ENCODE measurements at places on chromosomes 5 and 9. TPM values are rescaled to one million over a fixed set of nuclear protein-coding genes. Genes with fewer than 3 reads are reported as not detected.

PCDHB14 gene
- total RNA-seq, result not detected

IFNK gene
- total RNA-seq, result not detected

ADRA1B gene
- total RNA-seq, result not detected

ENTPD2 gene
- not detected for total RNA-seq

NR5A1 gene
- not detected for total RNA-seq

PIK3R1 gene
- 47.9 TPM for total RNA-seq

POU4F3 gene
- 0.11 TPM for total RNA-seq

ACOT12 gene
- not detected for total RNA-seq

GRCh38 chr5:175520873-175521272 lies 42.5 kb downstream of the SFXN1 start:
- no peak for DNase-seq
- H3K27ac ChIP-seq, result no peak overlapping the region
- peak overlapping the region; percentile 8 for H3K4me3 ChIP-seq
- peaks cover 19% of the 10 kb centered on the region for H3K36me3 ChIP-seq
- no peaks in the 10 kb centered on the region for H3K27me3 ChIP-seq
- H3K4me1 ChIP-seq, result peaks cover 80% of the 10 kb centered on the region

GRCh38 chr5:154406231-154406630 lies 39.6 kb upstream of the SAP30L start:
- no peak overlapping the region for H3K27ac ChIP-seq
- no peak overlapping the region for H3K4me3 ChIP-seq
- peaks cover 8% of the 10 kb centered on the region for H3K4me1 ChIP-seq
- H3K36me3 ChIP-seq, result no peaks in the 10 kb centered on the region

GRCh38 chr5:86869268-86869667 lies 251.5 kb downstream of the COX7C start:
- H3K27me3 ChIP-seq, result no peaks in the 10 kb centered on the region
- no peak overlapping the region for H3K27ac ChIP-seq
- H3K4me3 ChIP-seq, result no peak overlapping the region

- H3K4me3 ChIP-seq, result no peak overlapping the region
- H3K27me3 ChIP-seq, result no peaks in the 10 kb centered on the region
- no peaks in the 10 kb centered on the region for H3K4me1 ChIP-seq
- no peak for DNase-seq
- no peaks in the 10 kb centered on the region for H3K36me3 ChIP-seq
Observed at GRCh38 chr9:72743836-72744235, 209.0 kb downstream of the ALDH1A1 start.

DNA sequence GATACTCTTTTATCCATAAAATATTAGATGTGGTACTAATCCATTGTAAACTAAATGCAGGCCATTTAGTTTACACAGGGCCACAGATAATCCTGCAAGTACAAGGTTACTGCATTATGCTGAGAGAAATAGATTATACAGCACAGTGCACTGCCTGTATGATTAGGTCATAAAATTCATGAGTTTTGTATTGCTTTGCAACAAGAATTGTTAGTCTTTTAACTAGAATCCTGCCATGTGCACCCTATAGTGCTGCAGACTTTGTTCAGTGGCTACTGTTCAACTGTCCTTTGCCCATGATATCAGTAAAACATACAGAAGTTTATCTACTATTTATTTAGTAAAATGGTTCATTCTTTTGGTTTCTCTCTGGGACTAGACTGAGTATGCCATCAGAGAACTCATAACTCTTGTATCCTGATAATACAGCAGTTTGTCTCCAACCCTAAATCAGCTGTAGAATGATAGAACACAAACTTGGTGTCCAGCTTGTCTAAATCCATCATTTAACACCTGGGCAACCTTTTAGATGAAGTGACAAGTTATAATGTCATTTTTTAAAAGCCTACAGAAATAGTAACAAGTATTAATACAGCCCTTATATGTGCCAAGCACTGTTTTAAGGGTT lies 291.2 kb downstream of the TMEM167A start:
- no peaks in the 10 kb centered on the region for H3K36me3 ChIP-seq
- no peak overlapping the region for H3K27ac ChIP-seq
- H3K4me1 ChIP-seq, result no peaks in the 10 kb centered on the region
- H3K4me3 ChIP-seq, result no peak overlapping the region

- no peaks in the 10 kb centered on the region for H3K4me1 ChIP-seq
- DNase-seq, result no peak
- no peaks in the 10 kb centered on the region for H3K36me3 ChIP-seq
- H3K27ac ChIP-seq, result no peak overlapping the region
- no peaks in the 10 kb centered on the region for H3K27me3 ChIP-seq
- H3K4me3 ChIP-seq, result no peak overlapping the region
Observed at GRCh38 chr5:1127959-1128785, 16.3 kb upstream of the SLC12A7 start.

DNA sequence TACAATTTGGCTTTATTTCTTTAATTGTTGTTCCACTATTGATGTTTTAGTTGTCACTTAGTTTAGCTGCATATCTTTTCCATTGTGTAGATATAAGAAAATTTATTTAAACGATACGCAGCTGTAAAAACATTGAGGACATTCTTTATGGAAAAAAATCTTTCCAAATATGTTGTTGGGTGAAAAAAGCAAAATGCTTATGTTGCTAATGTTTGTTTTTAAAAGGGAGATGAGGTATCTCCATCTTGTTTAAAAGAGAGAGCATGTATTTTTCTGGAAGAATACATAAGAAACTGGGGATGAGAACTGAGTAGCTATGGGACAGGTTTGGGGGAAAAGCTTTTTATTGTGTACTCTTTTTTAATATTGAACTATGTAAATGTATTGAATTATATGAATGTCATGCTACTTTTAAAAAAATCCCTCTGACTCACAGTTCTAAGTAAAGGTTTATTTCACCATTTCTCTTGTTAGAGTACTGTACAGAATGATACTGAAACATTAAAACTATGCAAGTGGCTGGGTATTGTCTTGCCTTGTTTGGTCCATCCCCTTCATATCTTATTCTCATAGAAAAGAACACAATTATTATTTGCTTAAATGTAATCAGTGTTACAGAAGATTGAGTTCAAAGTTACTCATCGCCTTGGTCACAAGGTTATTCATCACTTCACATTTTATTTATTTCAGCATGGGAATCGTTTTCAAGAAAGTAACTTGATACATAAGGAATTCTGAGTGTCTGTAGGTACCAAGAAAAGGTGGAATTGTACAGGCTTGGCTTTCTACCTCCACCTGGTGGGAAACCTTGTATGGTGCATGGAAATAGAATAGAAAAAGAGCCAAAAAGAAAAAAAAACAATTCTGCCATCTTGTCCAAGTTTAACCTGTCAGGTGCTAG lies 85.8 kb downstream of the RIC1 start:
- no peak overlapping the region for H3K4me3 ChIP-seq
- H3K4me1 ChIP-seq, result no peaks in the 10 kb centered on the region
- H3K36me3 ChIP-seq, result no peaks in the 10 kb centered on the region

- H3K4me1 ChIP-seq, result no peaks in the 10 kb centered on the region
- H3K4me3 ChIP-seq, result no peak overlapping the region
- H3K27ac ChIP-seq, result no peak overlapping the region
- H3K27me3 ChIP-seq, result no peaks in the 10 kb centered on the region
- DNase-seq, result no peak
- H3K36me3 ChIP-seq, result no peaks in the 10 kb centered on the region
Observed at GRCh38 chr9:93620881-93621820, 44.8 kb downstream of the PHF2 start.

GRCh38 chr5:98933445-98934072 lies 4.8 kb upstream of the CHD1 start:
- peaks cover 54% of the 10 kb centered on the region for H3K4me1 ChIP-seq
- no peaks in the 10 kb centered on the region for H3K36me3 ChIP-seq
- DNase-seq, result no peak
- no peak overlapping the region for H3K4me3 ChIP-seq
- H3K27ac ChIP-seq, result peak overlapping the region; percentile 28

DNA sequence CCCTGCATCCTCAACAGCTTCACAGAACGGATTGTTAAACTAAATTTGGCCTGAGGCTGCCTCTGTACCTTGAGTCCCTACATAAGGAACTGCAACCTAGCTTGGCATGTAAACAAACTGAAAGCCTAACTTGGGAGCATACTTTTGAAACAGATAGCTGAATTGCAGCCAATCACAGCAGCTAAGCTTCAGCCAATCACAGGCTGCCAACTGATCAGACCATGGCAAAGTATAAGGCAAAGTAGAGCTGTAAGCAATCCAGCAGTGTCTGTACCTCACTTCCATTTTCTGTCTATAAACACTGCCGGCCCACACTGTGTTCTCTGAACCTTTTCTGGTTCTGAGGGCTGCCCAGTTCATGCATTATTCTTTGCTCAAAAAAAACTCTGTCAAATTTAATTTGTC lies 8.9 kb upstream of the ZNF483 start:
- no peaks in the 10 kb centered on the region for H3K36me3 ChIP-seq
- no peak overlapping the region for H3K4me3 ChIP-seq

GRCh38 chr9:92480986-92481633 lies 1.2 kb downstream of the ASPN start:
- H3K27ac ChIP-seq, result no peak overlapping the region
- no peaks in the 10 kb centered on the region for H3K27me3 ChIP-seq
- DNase-seq, result no peak

GRCh38 chr5:36089989-36090388 lies 23.3 kb upstream of the UGT3A2 start:
- H3K27me3 ChIP-seq, result no peaks in the 10 kb centered on the region
- H3K27ac ChIP-seq, result no peak overlapping the region
- no peak overlapping the region for H3K4me3 ChIP-seq
- H3K4me1 ChIP-seq, result no peaks in the 10 kb centered on the region

DNA sequence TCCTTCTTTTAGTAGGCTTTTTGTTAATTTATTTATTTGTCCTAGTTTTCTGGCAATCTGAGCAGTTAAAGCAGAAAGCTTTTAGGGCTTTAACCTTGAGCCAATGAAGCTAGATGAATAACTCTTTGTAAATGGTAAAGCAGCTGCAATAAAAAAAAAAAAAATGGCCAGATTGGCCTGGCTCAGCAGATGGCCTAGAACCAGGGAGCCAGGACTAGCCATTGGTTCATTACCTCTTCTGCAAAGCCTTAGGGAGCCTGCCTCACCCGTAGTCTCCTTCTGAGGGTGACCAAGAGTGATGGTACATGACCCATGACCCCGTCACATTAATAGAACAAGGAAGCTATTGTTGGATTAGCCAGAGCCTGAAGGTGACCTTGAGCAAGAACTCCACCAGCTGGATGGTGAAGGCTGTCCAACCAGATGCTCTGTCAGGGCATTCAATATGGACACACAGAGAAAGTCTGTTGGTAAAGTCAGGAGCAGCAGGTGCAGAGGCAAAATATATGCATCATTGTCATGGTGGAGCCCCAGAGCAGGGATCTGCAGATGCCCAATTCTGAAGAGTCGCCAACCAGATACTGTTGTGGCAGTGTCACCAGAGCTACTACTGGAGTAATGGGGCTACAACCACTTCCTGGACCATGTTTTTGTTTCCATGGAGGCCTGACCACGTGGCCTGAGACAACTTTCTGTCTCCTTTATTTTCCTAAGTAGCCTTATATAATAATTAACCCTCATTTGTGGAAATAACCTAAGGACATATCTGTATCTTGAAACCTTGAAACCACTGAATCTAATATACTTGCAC lies 100.7 kb downstream of the MTX3 start:
- H3K36me3 ChIP-seq, result no peaks in the 10 kb centered on the region
- H3K27ac ChIP-seq, result no peak overlapping the region
- H3K27me3 ChIP-seq, result no peaks in the 10 kb centered on the region
- no peak overlapping the region for H3K4me3 ChIP-seq

DNA sequence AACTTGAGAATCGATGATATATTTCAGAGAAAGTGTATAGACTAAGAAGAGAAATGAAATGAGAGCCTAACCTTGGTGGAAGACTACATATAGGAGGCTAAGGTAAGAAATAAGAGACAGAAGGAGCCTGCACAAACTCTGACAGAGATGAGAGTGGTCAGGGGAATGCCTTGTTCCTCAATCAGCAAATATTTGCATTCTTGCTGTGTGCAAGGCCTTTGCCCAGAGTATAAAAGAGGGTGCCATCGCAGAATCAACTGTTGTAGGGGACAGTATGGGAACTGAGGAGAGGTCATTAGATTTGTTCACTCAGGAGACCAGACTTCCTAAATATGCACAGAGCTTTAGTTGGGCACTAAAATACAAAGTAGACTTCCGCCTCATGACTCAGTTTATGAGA lies 137.2 kb downstream of the ATG10 start:
- no peaks in the 10 kb centered on the region for H3K36me3 ChIP-seq
- no peak overlapping the region for H3K27ac ChIP-seq

DNA sequence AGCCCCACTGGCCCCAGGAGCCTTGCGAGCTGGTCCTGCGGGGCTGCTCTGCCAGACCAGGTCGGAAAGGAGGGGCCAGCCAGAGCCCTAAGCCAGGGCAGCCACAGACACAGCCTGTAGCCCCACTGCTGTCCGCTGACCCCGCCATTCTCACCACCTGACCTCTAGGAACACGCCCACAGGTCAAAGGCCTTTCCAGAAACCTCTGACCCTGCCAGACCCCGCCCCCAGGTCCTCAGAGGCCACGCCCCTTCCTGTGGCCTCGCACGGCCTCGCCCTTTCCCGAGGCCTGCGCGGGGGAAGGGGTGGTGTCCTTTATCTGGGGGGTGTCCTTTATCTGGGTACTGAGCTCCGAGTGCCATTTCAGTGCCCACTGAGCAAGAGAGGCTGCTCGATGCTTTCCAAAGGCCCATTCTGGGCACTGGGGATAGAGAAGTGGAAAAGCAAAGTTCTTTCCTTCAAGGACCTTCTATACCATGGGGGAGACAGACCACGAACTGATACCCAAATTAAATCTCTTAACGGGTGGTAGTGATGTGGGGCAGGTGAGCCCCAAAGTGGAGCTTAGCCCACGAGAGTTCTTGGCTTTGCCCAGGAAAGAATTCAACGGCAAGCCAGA lies 46.5 kb downstream of the P4HA2 start:
- peaks cover 11% of the 10 kb centered on the region for H3K4me1 ChIP-seq
- H3K27me3 ChIP-seq, result no peaks in the 10 kb centered on the region
- no peaks in the 10 kb centered on the region for H3K36me3 ChIP-seq

GRCh38 chr9:70639853-70640814 lies 225.7 kb upstream of the KLF9 start:
- no peaks in the 10 kb centered on the region for H3K36me3 ChIP-seq
- no peaks in the 10 kb centered on the region for H3K4me1 ChIP-seq
- no peaks in the 10 kb centered on the region for H3K27me3 ChIP-seq
- DNase-seq, result no peak
- H3K27ac ChIP-seq, result no peak overlapping the region

DNA sequence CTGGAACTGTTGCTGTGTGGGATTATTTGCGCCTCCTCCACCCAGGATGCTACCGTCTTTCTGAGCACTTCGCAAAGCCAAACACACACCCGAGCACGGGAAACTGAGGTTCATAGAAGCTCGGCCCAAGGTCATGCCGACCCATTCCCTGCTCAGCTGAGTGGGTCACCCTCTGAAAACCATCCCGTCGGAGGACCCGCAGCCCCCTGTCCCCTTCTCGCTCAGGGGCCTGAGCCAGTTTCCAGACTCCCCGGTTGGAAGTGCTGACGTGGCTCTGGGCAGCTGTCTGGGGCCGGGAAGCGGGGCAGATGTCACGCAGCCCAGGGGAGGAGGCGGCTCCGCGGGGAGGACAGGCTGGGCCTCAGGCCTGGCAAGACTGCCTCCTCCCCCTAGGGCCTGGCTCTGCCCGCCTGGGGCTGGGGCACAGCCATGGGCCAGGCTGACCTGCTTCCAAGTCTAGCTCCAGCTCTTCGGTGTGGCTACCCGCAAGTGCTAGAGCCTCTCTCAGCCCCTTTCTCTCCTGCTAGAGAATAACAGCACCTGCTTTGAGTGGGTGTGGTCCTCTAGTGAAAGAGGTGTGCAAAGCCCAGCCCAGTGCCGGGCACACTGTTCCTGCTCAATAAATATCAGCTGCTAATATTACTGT lies 9.9 kb upstream of the CXXC5 start:
- no peaks in the 10 kb centered on the region for H3K27me3 ChIP-seq
- peaks cover 37% of the 10 kb centered on the region for H3K4me1 ChIP-seq
- no peaks in the 10 kb centered on the region for H3K36me3 ChIP-seq
- no peak overlapping the region for H3K4me3 ChIP-seq
- H3K27ac ChIP-seq, result peak overlapping the region; percentile 73
